ENCODE measurements at places on chromosomes 16 and 17.
A peak's percentile ranks its signal among the peaks of the same experiment; 100 is the strongest.

DNA sequence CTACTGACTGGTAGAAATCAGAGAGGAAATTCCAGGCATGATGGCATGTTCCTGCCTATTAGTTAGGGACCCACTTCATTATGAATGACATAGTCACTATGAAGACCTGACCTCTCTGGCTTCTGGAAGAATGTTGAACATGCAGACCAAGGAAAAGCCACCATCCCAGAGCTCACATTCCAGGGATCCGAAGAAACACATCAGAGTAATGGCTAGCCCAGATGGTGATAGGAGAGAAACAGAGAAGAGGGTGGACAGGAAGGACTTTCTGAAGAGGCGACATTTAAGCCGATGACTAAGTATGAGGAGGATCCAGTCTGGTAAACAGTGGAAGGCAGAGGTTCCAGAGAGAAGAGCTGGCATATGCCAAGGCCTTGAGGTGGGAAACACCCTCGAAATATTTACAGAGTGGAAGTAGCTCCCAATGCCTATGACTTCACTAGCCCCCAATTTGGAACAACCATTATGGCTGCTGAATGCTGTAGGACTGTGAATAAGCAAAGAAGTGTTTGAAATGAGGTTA is 216.2 kb downstream of the RBFOX1 start:
- no peak for DNase-seq

DNA sequence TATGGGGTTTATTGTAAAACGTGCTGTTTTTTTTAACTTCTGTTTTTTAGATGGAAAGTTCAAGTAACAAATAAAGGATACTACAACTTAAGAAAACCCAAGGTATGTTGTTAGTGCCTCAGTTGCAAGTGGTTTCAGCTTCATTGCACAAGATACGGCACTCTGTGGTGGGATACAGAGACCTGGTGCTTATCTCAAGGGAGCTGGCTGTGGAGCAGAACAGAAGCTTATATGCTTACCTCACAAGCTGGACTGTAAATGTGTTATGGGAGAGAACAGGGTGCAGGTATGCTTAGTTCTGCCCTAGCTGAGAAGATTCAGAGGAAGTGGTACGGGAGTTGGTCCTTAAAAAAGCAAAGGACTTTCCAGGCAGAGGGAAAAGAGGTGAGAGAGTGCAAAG is 15.2 kb downstream of the DGKE start:
- peak; percentile 53 for DNase-seq

DNA sequence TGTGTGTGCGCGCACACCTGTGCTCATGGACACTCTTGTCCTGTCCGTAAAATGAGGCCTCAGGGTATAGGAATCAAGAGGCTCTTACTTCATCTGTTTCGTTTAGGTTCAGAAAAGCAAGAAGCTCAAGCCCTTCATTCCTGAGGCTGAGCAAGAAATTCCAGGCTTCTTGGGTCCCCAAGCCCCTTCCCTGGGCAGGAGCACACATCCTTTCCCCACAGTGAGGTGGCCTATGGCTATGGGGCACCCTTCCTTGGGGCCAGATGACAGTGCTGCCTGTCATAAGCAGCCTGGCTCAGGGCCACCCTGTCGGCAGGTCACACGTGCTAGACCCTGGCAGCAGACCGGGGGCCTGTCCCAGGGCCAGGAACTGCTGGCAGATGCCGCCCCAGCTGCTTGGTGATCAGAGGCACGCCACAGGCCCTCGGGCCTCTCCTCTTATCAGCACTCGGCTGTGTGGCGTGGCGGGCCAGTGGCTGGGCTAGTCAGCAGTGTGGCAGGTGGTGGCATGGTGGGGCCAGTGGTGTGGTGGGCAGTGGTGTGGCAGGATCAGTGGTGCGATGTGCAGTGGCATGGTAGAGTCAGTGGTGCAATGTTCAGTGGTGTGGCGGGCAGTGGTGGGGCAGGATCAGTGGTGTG is 50.2 kb downstream of the NKD1 start:
- peak; percentile 10 for DNase-seq

DNA sequence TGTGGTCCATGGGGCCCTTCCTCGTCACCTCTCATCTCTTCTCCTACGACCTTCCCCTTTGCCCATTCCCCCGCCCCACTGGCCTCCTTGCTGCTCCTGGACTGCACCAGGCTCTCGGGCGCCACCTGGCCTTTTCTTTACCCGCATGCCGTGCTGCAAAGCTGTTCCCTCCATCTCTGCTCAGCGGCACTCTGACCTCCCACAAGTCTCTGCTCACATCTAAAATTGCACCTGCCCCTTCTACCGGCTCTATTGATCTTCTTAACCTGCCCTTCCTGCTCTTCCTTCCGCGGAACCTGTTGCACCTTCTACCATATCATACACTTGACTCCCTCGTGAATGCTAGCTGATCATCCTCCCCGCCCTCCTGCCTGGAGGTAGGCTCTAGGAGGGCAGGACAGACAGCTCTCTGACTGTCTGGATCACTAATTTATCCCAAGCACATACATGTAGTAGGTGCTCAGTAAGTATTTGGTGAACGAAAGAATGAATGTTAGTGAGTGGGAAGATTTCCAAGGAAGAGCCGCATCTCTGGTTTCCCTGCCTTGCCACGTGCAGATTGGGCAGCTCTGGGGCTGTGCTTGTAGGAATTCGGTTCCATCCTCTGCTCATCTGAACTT is 17.3 kb downstream of the DNAH17 start:
- no peak for DNase-seq

DNA sequence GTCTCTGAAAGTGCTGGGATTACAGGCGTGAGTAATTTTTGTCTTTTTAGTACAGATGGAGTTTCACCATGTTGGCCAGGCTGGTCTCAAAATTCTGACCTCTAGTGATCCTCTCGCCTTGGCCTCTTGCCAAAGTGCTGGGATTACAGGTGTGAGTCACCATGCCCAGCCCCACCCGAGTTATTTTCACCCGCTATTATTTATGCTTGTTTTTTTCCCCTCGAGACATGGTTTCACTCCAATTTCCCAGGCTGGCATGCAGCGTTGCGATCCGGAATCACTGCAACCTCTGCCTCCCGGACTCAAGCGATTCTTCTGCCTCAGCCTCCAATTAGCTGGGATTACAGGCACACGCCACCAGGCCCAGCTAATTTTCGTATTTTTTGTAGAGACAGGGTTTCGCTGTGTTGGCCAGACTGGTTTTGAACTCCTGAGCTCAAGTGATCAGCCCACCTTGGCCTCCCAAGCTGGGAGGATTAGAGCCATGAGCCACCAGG is 9.2 kb downstream of the RPL23 start:
- DNase-seq: peak; percentile 31

- no peak for DNase-seq
These were observed 27.5 kb downstream of the NSMCE1 start for GRCh38 chr16:27240948-27241531.

DNA sequence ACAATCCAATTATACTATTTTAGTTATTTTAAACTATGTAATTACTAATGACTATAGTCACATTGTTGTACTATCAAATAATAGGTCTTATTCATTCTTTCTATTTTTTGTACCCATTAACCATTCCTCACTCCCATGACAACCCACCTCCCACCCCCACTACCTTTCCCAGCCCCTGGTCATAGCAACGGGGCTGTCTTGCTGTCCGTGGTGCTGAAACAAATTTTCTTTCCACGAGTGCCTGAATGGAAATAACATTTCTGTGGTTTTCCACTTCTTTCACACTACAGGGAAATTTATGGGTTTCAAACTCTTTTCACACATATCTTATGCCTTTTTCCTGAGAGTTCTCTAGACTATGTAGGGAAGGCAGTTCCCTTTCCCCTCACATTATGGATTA is 326.6 kb downstream of the PHKB start:
- no peak for DNase-seq

- DNase-seq: no peak
These were observed 3.2 kb downstream of the UBALD1 start for GRCh38 chr16:4611337-4612021.

DNA sequence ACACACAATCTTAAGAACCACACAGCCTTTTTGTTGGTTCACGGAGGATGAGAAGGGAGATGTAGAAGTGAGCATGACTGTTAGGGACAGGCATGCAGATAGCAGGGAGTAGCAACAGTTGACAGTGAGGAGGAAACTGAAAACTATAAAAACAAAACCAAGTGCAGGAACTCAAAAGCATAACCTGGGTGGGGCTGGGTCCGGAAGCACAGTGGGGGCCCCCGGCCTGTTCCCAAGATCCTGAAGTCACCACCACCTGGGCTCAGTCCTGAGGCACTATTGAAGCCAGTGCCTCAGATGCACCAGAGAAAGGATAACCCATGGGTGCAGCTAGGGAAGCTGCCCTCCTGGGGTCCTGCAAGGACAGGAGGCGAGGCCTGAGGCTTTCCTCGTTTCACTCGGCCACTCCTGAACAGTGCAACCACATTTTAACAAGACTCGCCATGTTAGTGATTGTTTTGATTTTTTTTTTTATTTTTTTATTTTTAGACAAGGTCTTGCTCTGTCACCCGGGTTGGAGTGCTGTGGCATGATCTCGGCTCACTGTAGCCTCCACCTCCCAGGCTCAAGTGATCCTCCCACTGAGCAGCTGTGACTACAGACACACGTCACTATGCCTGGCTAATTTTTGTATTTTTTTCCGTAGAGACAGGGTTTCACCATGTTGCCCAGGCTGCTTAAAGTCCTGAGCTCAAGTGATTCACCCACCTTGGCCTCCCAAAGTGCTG is 27.7 kb upstream of the CBX4 start:
- DNase-seq: no peak

DNA sequence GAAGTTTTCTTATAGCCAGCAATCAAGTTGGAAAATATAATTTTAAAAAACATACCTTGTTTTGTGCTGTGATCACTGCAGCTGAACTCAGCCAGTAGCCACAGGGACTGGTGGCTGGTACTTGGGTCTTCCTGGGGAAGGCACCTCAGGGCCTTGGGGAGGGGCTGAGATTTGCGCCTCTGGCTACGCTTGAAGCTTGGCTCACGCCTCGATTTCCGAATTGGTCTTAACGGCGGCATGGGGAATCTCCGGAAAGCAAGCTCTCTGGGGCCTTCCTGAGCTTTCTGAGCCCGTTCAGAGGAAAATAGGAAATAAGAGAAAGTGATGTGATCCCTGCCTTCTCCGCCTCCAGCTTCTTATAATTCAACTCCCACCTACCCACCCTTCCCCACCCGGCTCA is 11.3 kb upstream of the USP7 start:
- DNase-seq: no peak

GRCh38 chr17:27649929-27650328 is 18.9 kb downstream of the LGALS9 start:
- no peak for DNase-seq

- no peak for DNase-seq
These were observed 36.2 kb downstream of the STH start for GRCh38 chr17:46035112-46035818.

DNA sequence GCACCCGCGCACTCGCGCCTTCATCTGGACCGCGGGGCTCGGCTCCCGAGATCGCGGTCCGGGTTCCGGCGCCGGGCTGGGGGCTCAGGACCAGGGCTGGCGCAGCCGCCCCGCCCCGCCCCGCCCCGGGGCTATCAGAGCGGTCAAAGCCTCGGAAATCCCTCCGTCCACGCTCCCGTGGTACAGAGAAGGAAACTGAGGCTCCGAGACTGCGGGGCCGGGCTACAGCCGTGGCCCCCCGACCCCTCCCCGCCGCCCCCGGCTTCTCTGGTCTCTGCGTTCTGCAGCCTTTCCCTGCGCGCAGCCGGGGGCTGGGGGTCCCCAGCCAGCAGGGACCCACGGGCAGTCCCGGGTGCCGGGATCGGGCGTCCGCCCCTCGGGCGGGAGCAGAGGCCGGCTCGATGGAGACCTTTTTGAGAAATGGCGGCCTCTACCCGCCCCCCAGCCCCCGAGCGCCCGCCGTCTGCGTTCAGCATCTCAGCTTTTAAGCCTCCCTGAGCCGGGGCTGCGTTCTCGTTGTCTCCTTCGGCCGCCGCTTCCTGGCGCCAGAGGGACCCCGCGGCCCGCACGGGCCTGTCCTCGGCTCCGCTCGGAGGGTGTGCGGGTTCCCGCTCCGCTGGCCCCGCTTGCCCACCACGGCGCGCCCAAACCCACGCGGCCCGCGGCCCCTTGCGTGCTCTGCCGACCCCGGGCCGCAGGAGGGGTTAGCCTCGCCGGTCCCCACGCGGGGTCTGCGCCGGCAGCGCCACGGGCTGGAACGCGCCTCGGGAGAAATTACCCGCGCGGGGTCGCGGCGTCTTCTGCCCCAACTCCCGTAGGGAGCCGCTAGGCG is 1.5 kb upstream of the NPTX1 start:
- peak; percentile 25 for DNase-seq

DNA sequence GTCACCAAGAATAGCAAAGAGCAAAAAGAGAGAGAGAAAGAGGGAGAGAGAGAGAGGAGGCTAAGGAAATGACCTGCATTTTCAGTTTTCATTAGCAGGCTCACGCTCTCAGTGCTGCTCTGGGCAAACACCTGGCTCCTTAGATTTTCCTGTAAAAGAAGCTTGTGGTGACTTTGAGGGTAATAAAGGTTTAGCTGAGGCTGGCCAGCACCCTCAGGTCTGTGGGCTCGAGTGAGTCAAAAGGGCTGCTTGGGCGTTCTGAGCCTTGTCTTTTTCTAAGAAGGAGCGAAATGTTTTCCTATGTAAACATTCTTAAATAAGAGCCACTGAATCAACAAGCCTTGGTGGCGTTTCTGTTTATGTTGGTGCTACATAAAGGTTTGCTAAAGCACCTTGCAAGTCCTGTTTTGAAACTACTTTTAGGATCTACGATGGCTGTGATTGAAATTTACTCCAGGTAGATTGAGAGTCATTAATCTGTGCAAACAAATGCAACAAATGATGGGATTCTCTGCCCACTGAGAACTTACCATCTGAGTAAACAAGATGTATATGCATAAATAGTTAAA is 38.8 kb downstream of the SHISA6 start:
- no peak for DNase-seq

- no peak for DNase-seq
These were observed 26.5 kb upstream of the CRHR1 start for GRCh38 chr17:45757431-45758218.

DNA sequence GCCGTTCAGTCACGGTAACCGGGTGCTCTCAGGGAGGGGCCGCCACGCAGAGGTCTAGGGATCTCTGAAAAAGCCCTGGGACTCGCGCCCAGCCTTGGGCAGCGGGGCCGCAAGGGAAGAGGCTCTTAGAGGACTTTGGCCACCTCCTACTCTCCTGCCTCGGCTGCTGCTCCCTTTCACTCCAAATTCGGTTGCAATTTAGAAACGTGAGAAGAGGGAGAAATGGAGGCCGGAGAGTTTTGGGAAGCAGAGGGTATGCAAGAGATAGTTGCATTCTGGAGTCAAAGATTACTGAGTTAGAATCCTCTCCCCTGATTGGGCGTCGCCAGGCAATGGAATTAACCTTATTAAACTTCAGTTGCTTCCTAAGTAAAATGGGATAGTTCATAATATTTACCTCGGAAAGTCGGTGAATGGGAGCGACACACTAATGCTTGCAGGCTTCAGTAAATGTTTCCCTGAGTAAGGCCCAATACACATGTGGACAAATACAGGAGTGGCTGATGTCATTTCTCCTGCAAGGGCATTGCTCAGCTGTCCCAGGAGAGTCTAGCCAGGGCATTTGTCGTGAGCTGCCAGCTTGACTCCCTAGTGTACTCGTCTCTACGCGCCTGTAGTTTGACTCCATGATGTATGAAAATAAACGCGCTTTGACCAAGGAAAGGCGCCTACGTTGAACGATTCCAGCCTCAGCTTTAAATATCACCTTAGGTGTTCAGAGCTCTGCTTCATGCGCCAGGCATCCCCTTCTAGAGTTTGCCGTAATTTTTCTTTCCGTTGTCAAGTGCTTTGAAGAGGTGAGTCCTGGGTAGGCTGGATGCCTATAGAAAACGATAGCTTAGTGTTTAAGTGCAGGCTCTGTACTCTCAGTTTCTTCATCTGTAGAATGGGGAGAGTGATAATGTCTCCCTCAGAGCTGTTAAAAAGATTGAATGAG is 667 bp downstream of the OGFOD1 start:
- DNase-seq: no peak
